Stimulated activated CD8-positive, alpha-beta memory T cell treated with anti-CD3 and anti-CD28 coated beads, Interleukin-12 subunit alpha, Interleukin-12 subunit beta, amount 100 ng/mL, for 1 hour (primary cell): ENCODE measurements at places on chromosomes 5 and 9.

GRCh38 chr9:35905912-35906679 lies at the start of gene HRCT1:
Gene HRCT1 (plus strand): TSS chr9:35906202. CDS start chr9:35906288, 86 bp downstream.
- no peak for DNase-seq

GRCh38 chr9:135906291-135907005 lies 898 bp downstream of the CAMSAP1 start:
- no peak for DNase-seq

DNA sequence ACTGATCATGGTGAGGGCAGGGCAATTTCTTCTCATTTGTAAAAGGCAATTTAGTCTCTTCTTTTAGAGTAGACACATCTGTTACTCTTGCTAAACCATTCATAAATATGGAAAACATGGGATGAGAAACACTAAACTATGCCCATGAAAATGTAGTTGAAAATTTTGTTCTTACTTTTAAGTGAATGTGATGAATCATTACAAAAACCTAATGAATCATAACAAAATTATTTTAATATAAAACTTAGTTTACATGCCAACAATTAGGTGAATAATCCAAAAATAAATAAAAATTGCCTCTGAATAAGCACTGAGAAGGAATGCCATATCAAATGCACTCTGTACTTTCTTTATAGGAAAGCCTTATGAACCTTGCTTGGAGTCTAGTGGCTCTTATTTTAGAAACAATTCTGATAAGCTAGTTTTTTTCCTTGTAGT lies 297.7 kb upstream of the EFNA5 start:
- no peak for DNase-seq

GRCh38 chr5:150618163-150618562 lies 22.3 kb upstream of the SYNPO start:
- no peak for DNase-seq

DNA sequence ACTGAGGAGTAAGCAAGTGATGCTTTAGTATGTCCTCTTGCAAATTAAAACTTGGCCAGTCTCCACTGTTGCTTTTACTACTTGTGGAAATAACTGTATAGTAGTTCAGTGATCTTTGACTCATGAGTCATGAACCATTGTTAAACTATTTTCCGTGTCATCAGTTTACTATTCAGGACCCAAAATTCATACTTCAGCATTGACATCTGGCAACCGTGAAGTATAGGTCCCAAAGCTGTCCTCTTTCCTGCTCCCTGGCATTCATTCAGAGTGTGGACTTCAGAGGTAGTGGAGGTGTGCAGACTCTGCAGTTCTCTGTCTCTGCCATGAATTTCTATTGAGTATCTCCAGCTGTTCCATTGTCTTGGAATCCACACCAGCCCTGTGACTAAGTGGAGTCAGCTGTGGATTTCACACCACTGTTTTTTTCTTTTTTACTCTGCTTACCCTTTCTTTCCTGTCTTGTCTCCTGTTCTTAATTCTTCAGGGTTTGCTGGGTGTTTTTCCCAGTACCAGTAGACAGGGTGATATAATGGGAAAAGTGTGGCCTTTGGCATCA lies 7.5 kb downstream of the TDRD7 start:
- no peak for DNase-seq

- no peak for DNase-seq
Measured at GRCh38 chr5:139739150-139739974, 56.2 kb upstream of the PSD2 start.

DNA sequence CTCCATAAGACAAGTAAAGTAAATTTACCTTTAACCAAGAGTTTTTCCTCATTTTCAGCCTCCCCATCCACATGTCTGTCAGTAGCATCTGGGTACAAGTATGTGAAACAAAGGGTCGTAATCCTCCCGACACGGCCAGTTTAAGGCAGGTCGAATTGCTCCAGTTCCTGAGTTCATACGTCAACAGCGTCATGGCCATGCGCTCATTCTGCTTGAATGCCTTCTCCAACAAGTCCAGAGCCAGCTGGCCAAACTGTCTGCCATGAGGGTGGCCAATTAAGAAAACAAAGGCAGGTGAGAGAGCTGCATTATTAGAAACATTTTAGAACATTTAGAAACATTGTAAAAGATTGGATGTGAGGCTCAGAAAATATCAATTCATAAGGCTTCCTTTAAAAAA lies 87.5 kb downstream of the TRPM6 start:
- DNase-seq = no peak

DNA sequence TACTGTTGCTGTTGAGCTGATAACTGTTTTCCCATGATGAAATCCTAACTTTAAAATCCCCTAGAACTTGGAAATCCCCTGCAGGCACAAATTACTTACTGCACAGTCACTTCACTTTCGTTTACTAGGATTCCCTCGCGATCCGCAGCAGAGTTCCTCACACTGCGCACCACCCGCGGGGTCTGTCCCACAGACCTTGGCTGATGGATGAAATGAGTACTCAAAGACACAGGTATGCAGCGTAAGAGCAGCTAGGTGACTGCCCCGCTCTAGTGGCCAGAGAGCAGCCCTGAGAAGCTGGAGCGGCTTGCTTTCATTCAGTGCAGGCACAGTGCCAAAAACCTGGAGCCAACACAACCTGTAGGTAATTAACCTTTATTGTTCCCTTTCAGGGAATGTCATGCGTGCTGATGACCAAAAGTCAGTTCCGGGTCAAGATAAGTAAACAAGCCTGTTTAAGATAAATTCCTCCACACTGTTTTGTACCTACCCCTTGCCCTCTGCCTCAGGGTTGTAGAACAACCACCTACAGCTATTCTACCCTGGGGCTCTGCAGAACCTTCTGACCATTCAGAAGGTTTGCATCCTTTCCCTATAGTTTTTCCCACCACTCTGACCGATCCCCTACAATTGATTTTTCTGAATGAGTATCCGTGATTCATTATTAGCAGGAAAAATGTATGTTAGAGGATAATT lies 191.2 kb downstream of the CDH9 start:
- DNase-seq = no peak

DNA sequence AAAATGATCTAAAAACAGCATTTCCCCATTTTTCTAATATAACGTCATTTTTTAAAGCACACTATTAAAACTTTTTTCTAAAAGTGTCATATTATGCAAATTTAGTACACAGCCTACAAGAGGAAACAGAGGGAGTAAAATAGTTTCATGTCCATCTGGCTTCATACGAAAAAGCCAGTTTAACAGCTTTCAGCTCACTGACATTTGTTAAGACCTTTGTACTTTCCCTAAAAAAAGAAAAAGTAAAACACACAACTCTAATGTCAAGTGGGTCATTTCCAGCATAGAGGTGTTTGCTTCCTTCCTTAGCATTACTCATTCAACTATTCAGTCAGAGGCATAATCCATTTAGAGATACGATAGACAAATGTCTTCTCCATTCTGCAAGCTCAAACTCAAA lies 49.4 kb downstream of the ABHD17B start:
- no peak for DNase-seq

GRCh38 chr5:177588413-177588909 lies 3.5 kb upstream of the TMED9 start:
- no peak for DNase-seq

DNA sequence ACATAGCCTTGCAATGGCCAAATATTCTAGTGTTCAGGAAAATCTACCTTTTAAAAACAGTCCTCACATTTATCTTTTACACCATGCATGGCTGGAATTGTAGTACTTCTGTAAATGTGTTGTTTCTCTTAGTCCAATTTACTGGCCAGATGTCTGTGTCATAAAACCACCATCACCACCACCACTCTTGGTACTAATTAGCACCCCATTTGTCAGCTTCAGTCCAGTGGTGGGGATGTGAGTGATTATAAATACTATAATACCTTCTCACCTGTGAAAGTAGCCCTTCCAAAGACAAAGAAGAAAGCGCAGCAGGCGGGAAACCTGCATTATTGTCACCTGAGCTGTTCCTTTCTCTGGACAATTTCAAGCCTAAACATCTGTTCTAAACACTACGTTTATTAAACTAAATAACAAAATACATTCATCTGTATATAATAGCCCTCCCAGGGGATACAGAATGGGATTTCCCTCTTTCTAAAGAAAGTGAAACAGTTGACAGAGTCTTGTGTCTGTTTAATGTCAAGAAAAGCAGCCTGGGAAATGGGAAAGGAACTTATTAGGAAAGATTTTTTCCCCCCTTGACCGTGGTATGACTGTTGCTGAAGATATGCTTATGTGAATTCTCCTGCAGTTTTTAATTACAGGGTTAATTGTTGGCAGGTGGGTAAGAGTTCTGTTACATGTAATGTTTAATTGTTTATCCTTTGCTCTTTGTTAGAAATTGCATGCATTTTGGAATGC lies 144.5 kb upstream of the NUDT12 start:
- no peak for DNase-seq

- no peak for DNase-seq
Measured at GRCh38 chr5:180918380-180918779, 19.4 kb downstream of the BTNL8 start.

DNA sequence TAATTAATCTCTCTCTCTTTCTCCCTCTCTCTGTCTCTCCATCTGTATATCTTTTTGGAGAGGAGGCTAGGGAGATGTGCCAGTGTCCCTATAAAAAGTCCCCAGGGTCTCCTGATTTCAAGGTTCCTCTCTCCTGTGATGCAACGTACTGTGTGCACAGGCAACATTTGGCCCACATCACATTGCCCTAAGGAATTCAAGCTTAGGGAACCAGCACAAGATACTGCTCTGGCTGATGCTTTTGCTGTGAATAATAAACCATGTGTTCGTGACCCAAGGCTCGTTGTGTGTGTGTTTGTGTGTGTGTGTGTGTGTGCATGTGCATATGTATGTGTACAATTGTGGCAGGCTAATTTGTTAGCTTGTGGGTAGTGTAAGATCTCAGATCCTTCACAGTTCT lies 9.7 kb downstream of the SPATA9 start:
- no peak for DNase-seq

DNA sequence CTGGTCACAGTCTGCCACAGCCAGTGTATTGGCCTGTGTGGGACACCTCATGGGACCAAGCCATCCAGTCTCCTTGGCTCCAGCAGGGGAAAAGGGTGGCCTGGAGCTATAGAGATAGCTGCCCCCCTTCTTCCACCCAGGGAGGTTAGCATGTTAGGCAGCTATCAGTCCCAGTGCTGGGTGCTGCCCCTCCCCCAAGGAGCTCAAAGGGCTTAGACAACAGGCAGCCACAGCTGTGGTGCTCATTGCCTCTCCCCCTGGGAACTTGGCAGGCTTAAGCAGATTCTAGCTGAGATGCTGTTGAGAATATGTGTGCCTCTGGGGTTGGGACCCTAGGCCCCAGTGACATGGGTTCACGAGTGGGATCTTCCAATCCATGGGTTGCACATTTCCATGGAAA lies 226.0 kb upstream of the PTGER4 start:
- DNase-seq = no peak
